CD4-positive, alpha-beta T cell treated with Interferon gamma for 1 hour (primary cell): ENCODE measurements at places on chromosomes 2 and 18.

- no peak for DNase-seq
Observed at GRCh38 chr18:7609617-7610016, 42.5 kb downstream of the PTPRM start.

- no peak for DNase-seq
Observed at GRCh38 chr2:33022989-33023727, 76.4 kb downstream of the LTBP1 start.

- no peak for DNase-seq
Observed at GRCh38 chr18:10368456-10369453, 85.7 kb upstream of the APCDD1 start.

- DNase-seq: no peak
Observed at GRCh38 chr2:179650420-179650819, 211.0 kb downstream of the ZNF385B start.

- DNase-seq: no peak
Observed at GRCh38 chr18:63087421-63088230, 231.9 kb downstream of the BCL2 start.

DNA sequence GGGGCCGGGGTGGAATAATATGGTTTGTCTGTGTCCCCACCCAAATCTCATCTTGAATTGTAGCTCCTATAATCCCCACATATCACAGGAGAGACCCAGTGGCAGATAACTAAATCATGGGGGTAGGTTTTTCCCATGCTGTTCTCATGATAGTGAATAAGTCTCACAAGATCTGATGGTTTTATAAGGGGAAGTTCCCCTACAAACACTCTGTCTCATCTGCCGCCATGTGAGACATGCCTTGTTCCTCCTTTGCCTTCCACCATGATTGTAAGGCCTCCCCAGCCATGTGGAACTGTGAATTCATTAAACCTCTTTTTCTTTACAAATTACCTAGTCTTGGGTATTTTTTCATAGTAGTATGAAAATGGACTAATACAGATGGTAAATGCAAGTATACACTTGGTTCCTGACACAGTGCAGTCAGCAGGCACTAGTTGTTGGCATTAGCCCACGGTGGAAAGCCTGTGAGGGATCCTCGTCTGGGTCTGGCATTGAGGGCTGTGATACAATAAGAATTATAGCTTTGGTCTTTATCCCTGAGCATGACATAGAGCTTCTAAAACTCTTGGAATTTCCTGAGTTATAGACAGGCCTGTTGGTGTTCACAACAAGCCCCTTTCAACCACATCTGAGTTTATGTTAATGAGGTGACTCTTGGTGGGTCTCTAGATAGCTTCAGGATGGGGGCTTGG is 135.8 kb downstream of the CABLES1 start:
- DNase-seq: no peak

DNA sequence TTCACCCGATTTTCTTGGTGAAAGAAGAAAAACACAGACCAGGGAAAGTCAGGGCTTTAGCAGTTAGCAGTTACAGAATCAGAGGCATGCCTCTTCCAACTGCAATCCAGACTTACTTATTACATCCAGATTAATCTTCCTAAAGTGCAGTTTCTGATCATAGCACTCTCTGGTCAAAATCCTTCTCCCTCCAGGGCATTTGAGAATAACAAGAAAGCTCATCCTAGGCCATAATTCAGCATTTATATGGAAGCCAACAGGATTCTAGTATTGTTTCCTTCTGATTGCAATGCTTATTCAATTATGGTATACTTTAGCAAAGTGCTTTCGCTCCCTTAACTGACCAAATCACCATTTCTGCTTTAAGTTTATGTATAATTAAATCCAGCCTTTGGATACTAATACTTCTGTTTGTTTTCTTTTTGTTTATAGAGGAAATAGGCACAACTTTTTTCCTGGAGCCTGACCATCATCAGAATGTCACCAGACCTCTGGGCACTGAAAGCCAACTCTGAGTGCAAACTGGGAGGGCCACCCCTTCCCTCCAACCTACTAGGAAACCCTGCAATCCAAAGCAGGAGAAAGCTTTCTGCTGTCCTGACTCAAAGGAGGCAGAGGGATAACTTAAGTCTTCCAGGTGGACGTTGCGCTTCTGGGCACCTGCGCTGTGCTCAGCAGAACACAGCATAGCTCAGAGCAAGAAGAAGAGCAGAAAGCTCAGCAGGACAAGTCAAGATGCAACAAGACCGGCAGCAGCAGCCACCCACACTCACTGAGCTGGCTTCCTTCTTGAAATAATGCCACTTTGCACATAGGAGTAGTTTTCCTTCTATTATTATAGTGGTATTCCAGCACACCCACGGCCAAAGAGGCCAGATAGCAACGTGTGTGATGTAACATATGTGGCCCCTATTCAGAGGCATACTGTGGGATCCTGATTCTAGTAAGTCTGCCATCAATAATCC is 99.3 kb downstream of the STK39 start:
- no peak for DNase-seq

GRCh38 chr2:165113414-165113813 is 90.4 kb downstream of the SCN3A start:
- DNase-seq: no peak

DNA sequence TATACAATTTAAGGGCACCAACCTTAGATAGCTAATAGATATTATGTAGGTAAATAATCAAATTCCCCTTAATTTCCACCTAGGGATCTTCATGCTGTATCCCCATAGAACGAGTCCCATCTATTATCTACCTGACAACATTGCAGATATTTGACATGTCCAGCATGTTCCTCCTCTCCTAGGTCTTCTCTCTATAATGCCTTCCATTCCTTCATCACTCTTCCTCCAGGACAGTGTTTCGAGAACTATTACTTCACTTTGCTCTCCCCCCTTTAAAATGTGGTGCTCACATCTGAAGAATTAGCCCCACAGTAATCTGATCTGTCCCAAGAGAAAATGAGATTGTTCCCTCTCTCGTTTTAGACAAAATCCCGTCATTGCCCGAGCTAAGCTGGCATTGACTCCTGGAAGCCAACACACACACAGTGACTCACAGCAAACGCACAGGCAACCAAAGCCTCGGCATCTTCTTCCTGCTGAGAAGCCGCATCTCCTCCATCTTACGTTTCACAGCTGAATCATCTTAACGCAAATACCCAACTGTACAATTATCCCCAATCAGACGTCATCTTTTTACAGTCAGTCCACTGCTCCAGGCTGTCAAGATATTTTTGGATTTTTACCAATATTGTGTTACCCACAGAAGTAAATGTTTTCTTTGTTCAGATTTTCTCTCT is 162.9 kb upstream of the AGAP1 start:
- no peak for DNase-seq

DNA sequence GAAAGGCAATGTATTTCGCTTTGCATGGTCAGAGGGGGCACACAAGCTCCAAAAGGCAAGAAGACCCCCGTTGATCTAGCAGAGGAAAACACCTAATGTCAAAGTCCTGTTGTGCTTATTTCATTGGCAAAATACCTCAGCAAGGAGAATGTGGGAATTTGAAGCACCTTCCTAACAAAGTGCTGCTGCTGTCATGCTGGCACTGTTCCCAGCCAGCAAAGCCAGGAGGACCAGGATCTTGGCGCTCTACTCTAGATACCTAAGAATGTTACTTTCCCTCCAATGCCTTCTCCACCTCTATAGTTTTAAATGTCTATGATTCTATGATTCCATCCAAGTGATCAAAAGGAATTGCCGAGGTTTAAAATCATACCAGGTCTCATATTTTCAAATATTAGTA is 867.9 kb upstream of the POU3F3 start:
- DNase-seq: no peak

DNA sequence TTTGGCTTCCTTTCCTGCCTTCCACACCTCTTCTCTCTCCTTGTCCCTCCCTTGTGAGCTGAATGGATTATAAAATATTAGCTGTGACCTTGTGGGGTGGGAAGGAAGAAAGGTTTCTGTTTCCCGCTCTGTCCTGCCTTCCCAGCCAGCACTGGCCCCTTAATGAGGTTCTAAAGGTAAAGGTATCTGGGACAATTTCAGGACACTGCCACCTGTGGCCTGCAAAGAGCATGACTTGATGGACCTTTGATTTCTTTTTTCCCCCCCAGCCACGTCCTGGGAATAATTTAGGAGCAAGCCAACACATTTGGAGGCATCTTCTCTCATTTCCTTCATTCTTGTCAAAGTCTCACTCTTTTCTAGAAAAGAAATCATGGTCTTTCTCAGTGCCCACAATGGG is 246.7 kb upstream of the EPAS1 start:
- no peak for DNase-seq

DNA sequence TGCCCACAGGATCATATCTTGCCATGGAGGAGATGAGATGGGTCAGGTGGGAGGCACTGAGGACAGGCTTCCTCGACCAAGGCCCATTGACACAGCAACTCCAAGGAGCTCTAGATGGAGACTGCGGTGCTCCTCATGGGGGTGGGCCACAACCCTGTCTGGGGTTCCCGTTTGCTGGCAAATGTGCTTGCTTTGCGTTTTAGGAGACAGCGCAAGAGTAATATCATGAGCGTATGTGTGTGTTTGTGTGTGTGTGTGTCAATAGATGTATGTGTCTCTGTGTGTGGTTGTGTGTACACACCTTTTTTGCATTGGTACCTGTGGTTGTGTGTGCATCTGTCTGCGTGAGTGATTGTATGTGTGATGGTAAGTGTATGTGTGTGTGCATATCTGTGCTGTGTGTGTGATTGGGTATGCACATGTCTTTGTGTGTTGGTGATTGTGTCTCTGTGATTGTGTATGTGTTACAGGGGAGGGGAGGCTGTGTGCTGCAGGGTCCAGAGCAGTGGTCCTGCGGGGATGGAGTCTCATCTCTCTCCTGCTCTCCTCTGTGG is 4.4 kb downstream of the FBLN7 start:
- DNase-seq: no peak

GRCh38 chr2:43194121-43194869 is 32.1 kb downstream of the ZFP36L2 start:
- DNase-seq: no peak

DNA sequence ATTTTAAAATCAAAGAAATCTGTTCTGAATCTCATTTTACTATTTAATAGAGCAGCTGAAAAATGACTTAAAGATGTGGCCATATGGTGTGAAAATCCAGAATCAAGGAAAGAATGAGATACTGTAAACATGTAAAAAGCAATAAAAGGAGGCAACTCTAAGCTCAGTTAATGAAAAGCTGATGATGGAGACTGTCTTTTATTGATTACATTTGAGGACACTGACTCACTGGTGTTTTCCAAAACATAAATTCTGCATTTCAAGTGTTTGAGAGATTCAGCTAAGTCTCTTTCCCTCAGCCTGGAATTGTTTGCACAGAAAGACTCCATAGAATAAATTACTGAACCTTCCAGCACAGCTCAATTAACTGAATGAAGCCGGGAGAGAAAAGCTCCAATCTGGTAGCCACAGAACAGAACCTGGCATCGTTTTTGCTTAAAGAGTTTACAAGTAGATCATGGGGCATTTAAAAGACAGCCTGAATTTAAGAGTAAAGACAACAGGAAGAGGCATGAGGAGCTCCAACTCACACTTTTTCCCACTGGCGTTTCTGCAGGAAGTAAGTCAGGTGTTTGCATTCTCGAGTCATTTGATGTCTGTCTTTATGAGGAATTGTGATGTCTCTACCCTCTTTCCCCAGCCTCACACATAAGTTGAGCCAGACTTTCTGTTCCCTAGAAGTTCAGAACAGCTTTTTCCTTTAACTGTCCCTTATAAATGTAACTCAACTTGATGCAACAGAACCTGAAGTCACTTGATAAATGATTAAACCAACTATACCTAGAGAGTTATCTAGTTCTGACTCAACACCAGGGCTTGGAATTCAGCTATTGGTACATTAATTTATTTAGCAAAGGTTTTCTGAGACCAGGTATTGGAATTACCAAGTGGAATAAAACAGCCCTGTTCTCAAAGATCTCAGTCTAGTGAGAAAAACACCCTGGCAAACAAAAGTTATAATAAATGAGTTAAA is 53.3 kb downstream of the FTCDNL1 start:
- no peak for DNase-seq

DNA sequence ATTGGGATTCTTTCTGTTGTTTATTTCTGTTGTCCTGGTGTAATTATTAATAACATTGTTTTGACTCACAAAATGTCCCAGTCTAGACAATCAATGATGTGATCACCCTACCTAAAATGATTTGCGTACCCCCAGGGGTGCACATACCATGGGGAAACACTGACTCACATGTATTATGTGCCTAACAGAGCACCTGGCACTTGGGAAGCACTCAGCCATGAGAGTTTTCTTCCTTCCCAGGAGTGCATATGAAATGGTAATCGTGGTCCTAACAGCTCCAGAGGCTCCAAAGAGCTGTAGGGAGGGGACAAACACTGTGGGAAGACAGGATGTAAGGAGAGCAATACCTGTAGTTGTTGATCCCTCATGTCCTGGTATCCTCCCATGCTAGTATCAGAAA is 187.8 kb upstream of the ERBB4 start:
- no peak for DNase-seq

GRCh38 chr2:240383871-240384700 is 51.4 kb upstream of the GPC1 start:
- no peak for DNase-seq

DNA sequence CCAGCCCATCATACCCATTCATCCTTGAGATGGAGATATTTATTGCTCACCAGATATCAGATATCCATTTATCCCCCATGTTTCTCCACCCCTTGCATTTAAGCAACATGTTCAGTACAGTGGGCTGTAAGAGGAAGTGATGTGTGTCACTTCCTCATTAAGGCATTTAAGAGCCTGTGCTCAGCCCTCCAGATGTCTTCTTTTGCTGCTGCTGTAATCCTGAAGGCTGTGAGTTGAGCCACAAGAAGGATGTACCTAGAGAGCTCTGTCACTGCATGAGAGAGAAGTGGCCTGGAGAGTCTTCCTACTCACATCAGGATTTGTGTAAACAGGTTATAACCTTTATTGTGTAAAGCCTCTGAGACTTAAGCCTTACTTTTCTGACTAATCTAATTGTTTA is 151.8 kb upstream of the UNC80 start:
- DNase-seq: peak; percentile 1

DNA sequence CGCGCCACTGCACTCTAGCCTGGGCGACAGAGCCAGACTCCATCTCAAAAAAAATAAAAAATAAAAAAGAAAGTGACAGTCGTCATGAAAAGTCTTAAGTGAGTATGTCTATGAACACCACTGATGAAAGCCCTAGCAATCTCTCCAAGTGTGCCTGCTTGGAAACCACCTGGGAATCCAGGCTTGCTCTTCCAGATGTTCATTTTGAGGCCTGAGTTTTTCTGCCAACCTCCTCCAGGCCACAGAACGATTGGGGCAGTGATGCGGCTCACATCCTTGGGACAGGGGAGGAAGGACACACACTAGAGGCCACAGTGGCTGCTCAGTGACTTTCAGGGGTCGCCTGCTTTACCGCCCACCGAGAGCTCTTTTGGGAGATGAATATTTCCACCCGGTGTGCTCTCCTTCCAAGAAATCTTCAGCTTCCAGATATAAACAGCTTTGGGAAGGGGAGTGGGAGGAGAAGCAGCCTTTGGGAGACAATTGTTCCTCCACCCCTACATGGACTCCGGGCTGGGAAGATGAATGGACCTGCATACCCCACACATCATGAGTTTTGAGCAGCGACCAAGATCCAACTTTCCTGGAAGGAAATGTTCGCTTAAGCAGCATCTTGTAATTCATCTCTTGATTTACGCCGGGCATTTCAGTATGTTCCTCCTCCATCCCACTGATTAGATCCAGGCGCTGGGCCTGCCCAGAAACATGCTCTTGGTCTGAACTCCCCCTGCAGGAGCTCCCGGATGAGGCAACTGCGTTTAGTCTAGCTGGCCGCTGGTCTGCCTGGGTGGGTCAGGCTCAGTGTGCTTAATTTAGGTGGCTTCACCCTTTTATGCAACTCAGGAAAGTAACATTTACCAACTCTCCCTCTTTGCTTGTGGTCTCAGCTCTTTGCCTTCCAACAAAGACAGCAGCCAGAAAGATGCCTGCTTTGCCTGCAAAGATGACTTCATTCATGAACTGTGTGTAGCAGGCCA is 6.2 kb upstream of the ARMC9 start:
- no peak for DNase-seq
